CD8-positive, alpha-beta memory T cell (primary cell): ENCODE measurements at places on chromosomes 16 and 17. TPM values are rescaled to one million over a fixed set of nuclear protein-coding genes. Genes with fewer than 3 reads are reported as not detected.

DNA sequence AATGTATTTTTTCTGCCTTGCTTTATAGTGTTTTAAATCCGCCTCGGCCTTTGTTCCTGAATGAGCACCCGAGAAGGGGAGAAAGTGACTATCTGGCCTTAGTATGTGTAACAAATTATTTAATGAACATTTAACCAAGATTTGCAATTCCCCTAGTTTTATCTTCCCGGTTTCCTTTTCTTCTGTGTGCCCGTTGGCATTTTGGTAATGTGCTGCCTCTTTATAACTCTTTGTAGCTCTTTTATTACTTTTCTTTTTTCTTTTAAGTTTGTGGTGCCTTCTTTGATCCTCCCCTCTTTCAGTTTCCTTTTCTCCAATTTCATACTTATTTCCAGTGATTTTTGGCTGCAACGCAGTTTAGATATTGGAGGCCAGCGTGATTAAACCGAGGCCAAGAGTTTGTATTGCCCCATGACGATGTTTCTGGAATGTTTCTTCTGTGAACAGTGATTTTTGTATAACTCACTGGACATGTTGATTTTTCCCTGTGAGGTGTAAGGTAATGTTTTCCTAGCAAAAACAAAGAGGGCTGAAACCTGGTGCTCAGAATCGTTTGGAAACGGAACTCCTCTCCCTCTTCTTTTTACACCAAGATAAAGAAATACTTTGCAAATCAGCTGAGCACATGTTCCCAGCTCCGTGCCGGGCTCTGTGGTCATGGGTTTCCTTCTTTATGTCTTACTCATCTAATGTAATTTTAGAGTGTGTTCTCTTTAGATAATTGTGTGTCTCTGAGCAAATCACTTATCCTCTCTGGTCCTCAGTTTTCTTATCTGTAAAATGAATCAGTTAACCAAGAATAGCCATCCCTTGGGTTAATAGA lies 344.3 kb downstream of the WWOX start:
- H3K4me1 ChIP-seq: no peaks in the 10 kb centered on the region
- H3K4me3 ChIP-seq: no peak overlapping the region
- no peaks in the 10 kb centered on the region for H3K27me3 ChIP-seq
- no peak for DNase-seq
- H3K27ac ChIP-seq: no peak overlapping the region

DNA sequence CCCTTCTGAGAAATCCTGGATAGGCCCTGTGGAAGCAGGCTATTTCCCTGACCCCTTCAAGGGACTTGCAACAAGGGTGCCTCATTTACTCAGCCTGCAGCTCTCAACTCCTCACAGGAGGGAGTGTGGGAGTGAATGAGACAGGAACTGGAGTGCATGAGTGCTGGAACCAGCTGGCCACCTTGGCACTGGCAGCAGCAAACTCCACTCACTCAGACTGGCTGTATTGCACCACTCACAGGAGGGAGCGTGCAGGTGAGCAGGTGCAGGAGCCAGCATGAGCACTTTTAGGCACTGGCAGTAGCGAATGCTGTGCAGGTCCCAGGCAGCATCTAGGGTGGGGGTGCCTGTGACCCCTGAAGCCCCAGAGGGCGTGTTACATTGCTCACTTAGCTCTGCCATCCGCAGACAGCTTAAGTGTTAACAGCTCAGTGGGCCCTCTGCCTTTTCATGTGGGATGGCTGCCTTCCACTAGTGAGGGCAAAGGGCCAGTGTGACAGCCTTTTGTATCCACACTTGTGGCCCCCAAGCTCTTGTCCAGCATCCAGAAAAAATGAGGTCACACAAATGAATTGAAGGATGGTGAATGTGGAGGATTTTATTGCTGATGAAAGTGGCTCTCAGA lies 11.0 kb upstream of the ZNHIT3 start:
- H3K4me3 ChIP-seq: no peak overlapping the region
- no peak overlapping the region for H3K27ac ChIP-seq
- no peaks in the 10 kb centered on the region for H3K36me3 ChIP-seq
- DNase-seq: no peak

DNA sequence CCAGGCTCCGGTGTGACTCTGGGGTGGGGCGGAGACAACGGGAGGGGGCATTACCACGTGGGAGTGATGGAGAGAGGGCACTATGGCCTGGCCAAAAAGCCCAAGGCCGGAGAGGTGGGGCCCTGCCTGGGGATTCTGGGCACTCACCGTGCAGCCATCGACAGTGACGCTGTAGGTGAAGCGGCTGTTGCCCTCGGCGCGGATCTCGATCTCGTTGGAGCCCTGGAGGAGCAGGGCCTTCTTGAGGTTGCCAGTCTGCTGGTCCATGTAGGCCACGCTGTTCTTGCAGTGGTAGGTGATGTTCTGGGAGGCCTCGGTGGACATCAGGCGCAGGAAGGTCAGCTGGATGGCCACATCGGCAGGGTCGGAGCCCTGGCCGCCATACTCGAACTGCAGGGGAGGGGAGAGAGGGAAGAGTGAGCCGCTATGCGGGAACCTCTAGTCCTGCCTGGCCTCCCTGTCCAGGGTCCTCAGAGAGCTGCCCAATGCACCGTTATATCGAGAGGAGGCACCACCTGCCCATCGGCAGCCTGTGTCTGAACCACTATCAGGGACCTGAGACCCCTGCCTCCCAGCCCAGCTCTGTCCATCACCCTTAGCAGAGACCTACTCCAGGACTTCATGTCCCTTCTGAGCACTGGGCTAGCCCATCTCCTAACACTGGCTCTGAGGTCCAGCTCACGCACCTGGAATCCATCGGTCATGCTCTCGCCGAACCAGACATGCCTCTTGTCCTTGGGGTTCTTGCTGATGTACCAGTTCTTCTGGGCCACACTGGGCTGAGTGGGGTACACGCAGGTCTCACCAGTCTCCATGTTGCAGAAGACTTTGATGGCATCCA lies 15.6 kb downstream of the COL1A1 start:
- DNase-seq: no peak
- peaks cover 13% of the 10 kb centered on the region for H3K4me1 ChIP-seq
- no peaks in the 10 kb centered on the region for H3K36me3 ChIP-seq

- H3K4me1 ChIP-seq: peaks cover 44% of the 10 kb centered on the region
- H3K4me3 ChIP-seq: peak overlapping the region; percentile 33
- no peak overlapping the region for H3K27ac ChIP-seq
- H3K36me3 ChIP-seq: no peaks in the 10 kb centered on the region
Measured at GRCh38 chr17:48723423-48724250, 652 bp downstream of the PRAC2 start.

- no peak overlapping the region for H3K4me3 ChIP-seq
- H3K27ac ChIP-seq: no peak overlapping the region
- no peaks in the 10 kb centered on the region for H3K4me1 ChIP-seq
- DNase-seq: no peak
Measured at GRCh38 chr16:83951544-83951943, 1.5 kb upstream of the OSGIN1 start.

- no peak overlapping the region for H3K27ac ChIP-seq
- no peaks in the 10 kb centered on the region for H3K27me3 ChIP-seq
- DNase-seq: peak; percentile 75
- peaks cover 5% of the 10 kb centered on the region for H3K4me1 ChIP-seq
- H3K36me3 ChIP-seq: no peaks in the 10 kb centered on the region
Measured at GRCh38 chr17:6913608-6914443, 82.0 kb upstream of the ALOX12 start.

GRCh38 chr16:26177438-26177837 lies 485.7 kb downstream of the HS3ST4 start:
- H3K36me3 ChIP-seq: no peaks in the 10 kb centered on the region
- H3K4me3 ChIP-seq: no peak overlapping the region
- DNase-seq: no peak
- H3K27me3 ChIP-seq: no peaks in the 10 kb centered on the region
- no peak overlapping the region for H3K27ac ChIP-seq
- H3K4me1 ChIP-seq: no peaks in the 10 kb centered on the region

DNA sequence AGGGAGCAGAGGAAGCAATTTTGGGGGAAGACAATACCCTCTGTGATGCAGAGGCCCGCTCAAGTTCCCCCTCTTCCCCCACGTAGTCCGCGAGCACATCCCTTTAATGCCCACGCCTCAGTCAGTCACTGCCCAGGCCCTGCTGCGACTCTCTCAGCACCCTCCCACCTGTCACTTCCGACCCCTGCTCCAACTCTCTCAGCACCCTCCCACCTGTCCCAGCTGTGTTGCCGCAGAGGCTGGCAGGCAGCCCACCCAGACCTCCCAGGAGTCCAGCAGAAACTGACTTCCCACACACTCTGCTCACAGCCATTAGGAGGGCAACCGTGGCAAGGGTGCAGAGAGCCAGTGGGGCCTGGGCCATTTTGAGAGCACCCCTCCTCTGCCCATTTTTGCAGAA lies 92.7 kb downstream of the WSCD1 start:
- no peaks in the 10 kb centered on the region for H3K4me1 ChIP-seq
- H3K4me3 ChIP-seq: no peak overlapping the region

- H3K27ac ChIP-seq: no peak overlapping the region
- no peak overlapping the region for H3K4me3 ChIP-seq
- H3K27me3 ChIP-seq: no peaks in the 10 kb centered on the region
- H3K36me3 ChIP-seq: no peaks in the 10 kb centered on the region
- no peaks in the 10 kb centered on the region for H3K4me1 ChIP-seq
- DNase-seq: no peak
Measured at GRCh38 chr17:27224526-27225315, 69.2 kb upstream of the WSB1 start.

GRCh38 chr17:70609566-70609965 lies 440.2 kb downstream of the KCNJ2 start:
- H3K27ac ChIP-seq: no peak overlapping the region
- no peaks in the 10 kb centered on the region for H3K4me1 ChIP-seq
- no peaks in the 10 kb centered on the region for H3K27me3 ChIP-seq
- H3K36me3 ChIP-seq: no peaks in the 10 kb centered on the region

- H3K4me3 ChIP-seq: no peak overlapping the region
- no peaks in the 10 kb centered on the region for H3K4me1 ChIP-seq
- no peak overlapping the region for H3K27ac ChIP-seq
- no peak for DNase-seq
Measured at GRCh38 chr16:71249399-71249798, 18.9 kb upstream of the HYDIN start.

DNA sequence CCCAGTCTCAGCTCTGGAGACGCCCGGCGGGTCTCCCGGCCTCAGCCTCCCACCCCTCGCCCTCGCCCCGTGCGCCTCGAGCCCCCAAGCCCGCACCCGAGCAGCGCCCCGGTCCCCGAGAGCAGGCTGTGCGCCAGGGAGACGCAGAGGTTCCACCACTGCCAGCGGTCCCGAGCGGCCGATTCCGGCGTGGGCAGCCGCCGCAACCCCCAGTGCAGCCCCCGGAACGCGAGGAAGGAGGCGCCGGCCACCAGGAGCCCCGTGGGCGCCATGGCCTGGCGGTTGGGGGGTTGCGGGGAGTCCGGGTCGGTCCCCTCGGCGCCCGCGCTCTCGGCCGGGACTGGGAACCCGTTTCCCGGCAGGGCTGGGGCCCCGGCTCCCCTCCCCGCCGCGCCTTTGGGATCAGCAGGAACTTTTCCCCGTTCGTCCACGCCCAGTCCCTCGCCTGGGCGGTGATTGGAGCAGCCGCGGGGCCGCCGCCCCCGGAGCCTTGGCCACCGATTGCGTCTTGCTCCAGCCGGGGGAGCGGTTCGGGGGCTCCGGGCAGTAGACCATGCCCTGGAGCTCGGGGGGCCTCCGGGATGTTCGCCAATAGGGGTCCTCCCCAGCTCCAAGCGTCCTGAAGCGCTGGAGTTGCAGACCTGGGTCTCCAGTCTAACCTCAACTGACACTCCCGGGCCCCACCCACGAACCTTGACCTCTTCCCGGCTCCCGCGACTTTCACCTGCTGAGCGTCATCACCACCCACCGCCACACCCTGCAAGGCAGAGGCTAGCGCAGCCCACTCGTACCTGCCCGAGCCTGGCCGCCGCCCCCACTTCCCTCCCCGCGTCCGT lies at the start of gene TLCD2:
TSS of gene TLCD2 (minus strand) at position 407 of the 836 bp plus-strand sequence. CDS start at position 272, 135 bp downstream.
- peak within 1 kb of the TSS; percentile 19 for H3K4me3 ChIP-seq
- H3K36me3 ChIP-seq: no peaks in the 10 kb centered on the region
- H3K27me3 ChIP-seq: peaks cover 2% of the 10 kb centered on the region
- no peak for DNase-seq

GRCh38 chr17:36825951-36826350 lies 111.3 kb upstream of the LHX1 start:
- no peak overlapping the region for H3K4me3 ChIP-seq
- H3K36me3 ChIP-seq: no peaks in the 10 kb centered on the region
- no peak overlapping the region for H3K27ac ChIP-seq
- peaks cover 9% of the 10 kb centered on the region for H3K27me3 ChIP-seq

DNA sequence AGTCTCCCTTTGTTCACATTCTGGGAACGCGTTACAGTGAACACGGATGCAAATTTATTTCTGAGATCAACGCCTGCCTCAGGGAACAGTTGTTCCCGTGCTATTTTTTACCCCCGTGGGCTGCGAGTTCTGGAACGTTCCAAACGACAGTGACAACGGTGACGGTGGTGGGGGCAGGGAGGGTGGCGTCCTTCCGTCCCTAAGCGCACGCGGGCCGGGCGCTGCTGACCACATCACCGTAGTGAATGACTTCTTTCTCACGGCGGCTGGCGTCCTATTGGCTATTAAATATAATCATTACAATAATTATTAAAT lies 45.1 kb upstream of the SSTR5 start:
- H3K27ac ChIP-seq: no peak overlapping the region

GRCh38 chr16:693766-694165 lies 3.6 kb upstream of the WDR24 start:
- H3K4me3 ChIP-seq: no peak overlapping the region
- H3K27me3 ChIP-seq: no peaks in the 10 kb centered on the region
- H3K36me3 ChIP-seq: no peaks in the 10 kb centered on the region
- DNase-seq: peak; percentile 33
- no peak overlapping the region for H3K27ac ChIP-seq
- peaks cover 22% of the 10 kb centered on the region for H3K4me1 ChIP-seq

- peak overlapping the region; percentile 53 for H3K27ac ChIP-seq
- peaks cover 37% of the 10 kb centered on the region for H3K4me1 ChIP-seq
- DNase-seq: no peak
- H3K4me3 ChIP-seq: peak overlapping the region; percentile 31
Measured at GRCh38 chr17:48295362-48296288, 134.4 kb downstream of the SKAP1 start.

DNA sequence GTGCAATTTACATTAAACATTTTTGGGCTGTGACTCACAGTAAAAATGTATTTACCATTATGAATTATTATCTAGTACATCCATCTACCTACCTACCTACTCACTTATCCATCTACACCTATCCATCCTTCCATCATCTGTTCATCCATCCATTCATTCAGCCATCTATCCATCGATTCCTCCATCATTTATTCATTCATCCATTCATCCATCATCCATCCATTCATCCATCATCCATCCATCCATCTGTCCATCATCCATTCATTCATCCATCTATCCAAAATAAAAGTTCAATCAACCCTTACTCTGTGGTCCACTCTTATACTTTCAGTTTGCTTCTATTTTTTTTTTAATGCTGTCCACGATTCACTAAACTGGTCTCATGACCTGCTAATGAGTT lies 118.4 kb downstream of the NTN1 start:
- H3K27ac ChIP-seq: no peak overlapping the region
- no peaks in the 10 kb centered on the region for H3K36me3 ChIP-seq
- no peak overlapping the region for H3K4me3 ChIP-seq
- no peak for DNase-seq

Gene TXNDC11
- 38.8 TPM for total RNA-seq

Gene ZFPM1
- total RNA-seq: 15.5 TPM

Gene LITAFD
- total RNA-seq: not detected

Gene CLDN9
- total RNA-seq: not detected

Gene KRTAP4-6
- not detected for total RNA-seq

Gene KRTAP2-1
- total RNA-seq: not detected
